ENCODE measurements at places on chromosomes 13 and 19. TPM values are rescaled to one million over a fixed set of nuclear protein-coding genes. Genes with fewer than 3 reads are reported as not detected.

Gene KLK11
- total RNA-seq: 38.6 TPM

Gene NEK3
- 30.9 TPM for total RNA-seq

Gene PRR22
- total RNA-seq: 6.1 TPM

Gene EID2B
- total RNA-seq: 2.8 TPM

Gene ZSCAN4
- 0.21 TPM for total RNA-seq

Gene TEAD2
- total RNA-seq: 31.4 TPM

Gene CAPS
- 360 TPM for total RNA-seq

Gene SIGLECL1
- not detected for total RNA-seq

Gene OR7A17
- total RNA-seq: not detected

Gene GPR42
- 0.21 TPM for total RNA-seq

Gene NLRP9
- not detected for total RNA-seq

Gene BORCS8
- 10.0 TPM for total RNA-seq

Gene RLN3
- total RNA-seq: not detected

Gene LGALS14
- not detected for total RNA-seq

Gene ZNF578
- total RNA-seq: 5.2 TPM

Gene IGFL2
- total RNA-seq: not detected

Gene CA11
- 0.88 TPM for total RNA-seq

Gene ADGRE1
- 2.3 TPM for total RNA-seq

Gene TRPM4
- 19.8 TPM for total RNA-seq

Gene DAND5
- total RNA-seq: 0.25 TPM

Gene NTF4
- 2.1 TPM for total RNA-seq

Gene CDX2
- not detected for total RNA-seq

Gene CFAP97D2
- 3.7 TPM for total RNA-seq

Gene DCLK1
- 12.6 TPM for total RNA-seq

Gene GEMIN7
- 21.1 TPM for total RNA-seq

Gene MBD3L3
- total RNA-seq: not detected

Gene NTN5
- total RNA-seq: 0.26 TPM

Gene ALG5
- total RNA-seq: 34.8 TPM

Gene ZNF30
- 3.3 TPM for total RNA-seq

Gene C19orf38
- total RNA-seq: 9.0 TPM

Gene CEACAM4
- 15.9 TPM for total RNA-seq

Gene ZNF20
- total RNA-seq: 15.0 TPM

Gene CHMP2A
- total RNA-seq: 156 TPM

Gene ZNF468
- total RNA-seq: 36.3 TPM

Gene CYP4F12
- 4.2 TPM for total RNA-seq

Gene NUMBL
- total RNA-seq: 18.5 TPM

Gene ANGPTL8
- total RNA-seq: not detected

Gene NAPSA
- 1,838 TPM for total RNA-seq

Gene KCNC3
- 4.6 TPM for total RNA-seq

Gene SIGLEC5
- total RNA-seq: 1.6 TPM

Gene OR7D2
- not detected for total RNA-seq

Gene HAUS5
- total RNA-seq: 15.8 TPM

Gene ZNF302
- total RNA-seq: 50.4 TPM

Gene ZNF345
- 22.5 TPM for total RNA-seq

Gene ZNF556
- total RNA-seq: not detected

Gene CCL25
- total RNA-seq: not detected

Gene LMO7
- total RNA-seq: 293 TPM

Gene LILRB5
- total RNA-seq: 2.2 TPM

Gene JUND
- total RNA-seq: 290 TPM

Gene CYP2F1
- 16.4 TPM for total RNA-seq

Gene CLN5
- 34.9 TPM for total RNA-seq

Gene ZNF181
- 8.5 TPM for total RNA-seq

Gene SPRY2
- total RNA-seq: 30.0 TPM

Gene CLEC17A
- total RNA-seq: 0.18 TPM
